ENCODE measurements at places on chromosomes 7 and 10. TPM values are rescaled to one million over a fixed set of nuclear protein-coding genes. Genes with fewer than 3 reads are reported as not detected.

EMX2 gene
- total RNA-seq = 0.13 TPM

FZD1 gene
- 3.1 TPM for total RNA-seq

PLPP4 gene
- 4.0 TPM for total RNA-seq

SLC13A1 gene
- not detected for total RNA-seq

TSPAN12 gene
- total RNA-seq = 5.7 TPM

NUTM2A gene
- 0.67 TPM for total RNA-seq

DGKB gene
- total RNA-seq = 0.03 TPM

ADRA2A gene
- total RNA-seq = 0.24 TPM

PTPRZ1 gene
- total RNA-seq = 36.8 TPM

KIAA1549 gene
- total RNA-seq = 2.7 TPM

RBM20 gene
- total RNA-seq = 1.0 TPM

DNA sequence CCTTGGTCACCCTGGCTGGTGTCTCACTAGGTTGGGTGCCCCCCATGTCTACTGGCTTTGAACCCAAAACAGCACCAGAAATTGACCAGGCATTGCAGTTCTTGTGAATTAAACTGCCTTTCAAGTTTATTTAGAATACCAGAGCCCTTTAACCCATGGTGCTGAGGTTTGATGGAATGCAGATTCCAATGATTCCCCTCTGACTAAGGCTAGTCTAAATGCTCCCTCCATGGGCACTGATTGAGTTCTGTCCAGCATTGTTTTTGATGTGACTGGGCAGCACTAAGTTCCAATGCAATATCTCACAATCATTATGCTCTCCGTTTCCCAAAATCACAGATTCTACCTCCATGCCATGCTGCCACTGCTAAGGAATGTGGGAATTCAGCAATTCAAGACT is 1047.4 kb upstream of the LRRN3 start:
- DNase-seq = no peak

GRCh38 chr10:42755028-42755451 is 27.6 kb upstream of the BMS1 start:
- DNase-seq = no peak

DNA sequence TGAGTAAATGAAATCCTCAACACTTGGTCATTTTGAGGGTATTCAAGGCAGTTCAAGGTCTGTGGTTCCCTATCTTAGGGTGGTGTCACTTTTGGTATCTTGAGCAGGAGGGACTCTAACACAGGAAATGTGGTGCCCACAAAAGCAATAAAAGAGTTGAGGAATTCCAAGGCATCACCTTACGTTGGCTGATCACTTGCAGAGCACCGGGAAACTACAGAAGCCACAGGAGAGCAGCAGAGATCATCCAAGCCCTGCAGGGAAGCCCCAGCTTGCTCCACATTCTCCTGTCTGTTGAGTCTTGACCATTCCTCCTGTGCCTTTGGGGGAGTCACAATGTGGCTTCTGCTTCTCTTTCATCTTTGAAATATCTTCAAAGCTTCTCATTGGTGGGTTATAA is 565.8 kb upstream of the ADARB2 start:
- no peak for DNase-seq

DNA sequence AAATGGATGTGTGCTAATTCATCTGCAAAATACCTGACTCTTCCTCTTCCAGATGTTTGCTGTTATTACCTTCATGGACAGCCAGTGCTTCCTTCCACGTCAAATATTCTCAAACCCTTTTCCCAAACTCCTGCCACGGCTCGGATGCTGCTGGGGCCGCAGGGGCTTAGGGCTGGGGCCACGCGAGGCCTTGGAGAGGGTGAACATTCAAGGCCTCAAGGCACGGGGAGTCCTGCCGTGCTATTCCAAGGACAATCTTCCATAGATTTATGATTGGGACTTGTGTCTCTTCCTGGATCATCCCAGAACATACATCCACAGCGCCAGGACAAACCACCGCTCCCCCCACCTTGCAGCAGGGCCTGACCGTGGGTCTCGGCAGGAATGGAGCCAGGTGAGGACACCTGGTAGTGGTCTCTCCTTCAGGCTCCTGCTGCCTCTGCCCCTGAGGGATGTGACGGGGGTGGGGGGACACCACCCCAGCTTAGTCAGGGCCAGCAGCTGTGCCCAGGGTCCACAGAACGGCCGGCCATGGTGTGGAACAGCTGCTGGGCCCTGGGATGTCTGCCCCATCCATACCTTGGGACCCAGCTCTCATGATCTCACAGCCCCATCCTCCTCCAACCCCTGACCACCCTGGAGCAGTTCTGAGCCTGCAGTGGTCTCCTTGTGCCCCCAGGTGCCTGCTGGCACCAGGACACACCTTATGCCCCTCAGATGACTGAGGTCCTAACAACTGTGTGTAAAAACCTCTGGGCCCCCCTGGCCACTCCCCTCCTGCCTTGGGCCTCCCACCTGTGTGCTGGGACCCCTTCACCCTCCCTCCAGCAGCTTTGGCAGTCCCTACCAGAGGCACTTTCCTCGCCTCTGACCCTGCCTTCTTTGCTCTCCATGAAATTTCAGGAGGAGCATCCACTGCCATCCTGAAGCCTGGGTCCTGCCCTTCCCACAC is 16.7 kb downstream of the VIPR2 start:
- DNase-seq = no peak

GRCh38 chr10:86299562-86299961 is 67.0 kb downstream of the GRID1 start:
- no peak for DNase-seq

DNA sequence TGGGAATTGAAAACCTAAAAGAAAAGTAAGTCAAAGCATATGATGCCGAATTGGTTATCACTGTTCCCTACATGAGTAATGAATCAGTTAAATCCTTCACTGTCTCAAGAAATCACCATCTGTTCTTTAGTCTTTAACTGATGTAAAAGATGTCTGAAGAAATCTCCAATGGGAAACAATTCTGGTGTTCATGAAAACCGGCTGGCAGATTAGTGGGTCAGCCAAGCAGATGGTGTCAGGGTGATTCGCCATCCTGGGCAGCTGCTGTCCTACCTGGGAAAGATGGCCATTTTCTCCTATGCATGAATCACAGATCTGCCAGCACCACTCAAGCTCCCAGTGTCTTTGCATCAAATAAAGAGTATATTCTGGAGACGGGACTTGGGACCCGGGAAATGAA is 925.2 kb upstream of the GHITM start:
- no peak for DNase-seq

DNA sequence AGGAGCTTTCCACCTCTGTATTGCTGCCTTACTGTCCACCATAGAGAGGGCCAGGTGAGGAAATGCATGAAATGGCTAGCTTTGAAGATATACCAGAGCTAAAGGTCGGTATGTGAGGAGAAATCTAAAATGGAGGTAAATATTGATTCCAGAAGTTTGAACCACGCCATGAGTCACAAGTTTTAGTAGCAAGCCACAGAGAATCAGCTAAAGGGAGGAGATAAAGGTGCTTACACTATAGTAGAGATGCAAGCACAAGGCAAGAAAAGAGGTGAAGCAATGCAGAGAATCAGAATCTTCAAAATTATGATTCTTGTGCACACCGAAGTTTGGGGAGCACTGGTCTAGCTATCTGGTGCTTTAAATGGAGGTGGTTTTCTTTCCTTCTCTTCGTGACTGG is 3.0 kb upstream of the GSAP start:
- no peak for DNase-seq

DNA sequence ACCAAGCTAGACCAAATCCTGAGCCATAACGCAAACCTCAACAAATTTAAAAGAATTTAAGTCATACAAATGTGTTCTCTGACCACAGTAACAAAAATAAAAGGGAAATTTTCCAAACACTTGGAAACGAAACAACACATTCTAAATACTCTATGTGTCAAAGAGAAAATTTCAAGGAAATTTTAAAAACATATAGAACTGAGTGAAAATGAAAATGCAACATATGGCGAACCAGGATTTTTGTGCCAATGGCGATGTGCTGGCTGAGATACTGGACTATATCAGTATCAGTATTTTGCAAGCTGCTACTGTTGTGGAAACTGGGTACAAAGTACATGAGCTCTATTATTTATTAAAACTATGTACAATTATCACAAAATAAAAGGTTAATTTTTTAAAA is 34.1 kb downstream of the KNDC1 start:
- DNase-seq = no peak

DNA sequence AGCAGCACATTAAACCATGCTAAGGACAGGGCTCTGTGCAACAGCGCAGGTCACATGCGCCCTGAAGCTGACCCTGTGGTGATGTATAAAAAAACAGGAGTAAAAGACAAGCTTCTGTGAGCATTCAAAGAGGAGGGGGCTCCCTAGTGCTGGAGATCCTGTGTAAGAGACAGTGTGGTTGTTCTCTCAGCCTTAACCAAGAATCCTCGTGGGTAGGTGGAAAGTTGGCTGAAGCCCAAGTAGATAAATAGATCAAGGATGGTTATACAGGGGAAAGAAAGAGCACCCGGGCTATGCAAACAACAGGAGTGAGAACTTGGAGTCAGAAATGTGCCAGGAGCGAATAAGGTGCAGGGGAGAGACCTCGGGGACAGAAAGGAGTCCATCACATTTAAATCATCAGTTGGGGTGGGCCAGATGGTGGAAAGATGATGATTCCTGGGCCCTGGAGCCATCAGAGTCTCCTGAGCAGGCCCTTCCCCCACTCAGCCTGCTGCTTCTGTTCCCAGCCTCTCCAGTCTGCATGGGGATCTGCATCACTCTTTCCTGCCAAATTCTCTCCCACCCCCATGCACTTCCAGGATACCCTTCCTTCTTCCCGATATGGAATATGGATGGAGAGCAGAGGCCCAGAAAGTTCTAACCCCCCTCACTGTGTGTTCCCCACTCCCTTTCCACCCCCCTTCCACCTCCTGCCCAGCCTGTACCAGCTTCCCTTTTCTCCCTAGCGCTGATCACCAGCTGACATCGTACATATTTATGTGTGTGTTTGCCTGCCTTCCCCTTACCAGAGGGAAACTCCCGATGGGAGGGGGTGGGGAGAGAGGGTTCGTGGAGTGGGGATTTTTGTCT is 78.1 kb upstream of the PRR15 start:
- no peak for DNase-seq

DNA sequence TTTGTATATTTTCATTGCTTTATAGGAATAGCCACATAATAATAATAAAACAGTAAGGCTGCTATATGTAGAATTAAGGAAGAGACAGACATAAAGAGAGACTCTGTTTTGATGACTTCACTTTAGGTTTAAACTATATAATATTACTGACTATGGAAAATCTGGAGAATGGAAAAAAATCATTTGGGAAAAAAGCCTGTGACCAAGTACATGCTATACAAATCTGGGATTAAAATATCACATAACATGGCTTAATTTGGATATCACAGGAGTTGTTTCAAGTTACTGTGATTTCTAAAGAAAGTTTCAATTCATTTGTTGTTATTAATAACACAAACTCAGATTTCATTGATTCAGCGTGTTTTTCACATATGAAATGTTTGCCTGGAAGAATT is 7.7 kb downstream of the PLCE1 start:
- no peak for DNase-seq

DNA sequence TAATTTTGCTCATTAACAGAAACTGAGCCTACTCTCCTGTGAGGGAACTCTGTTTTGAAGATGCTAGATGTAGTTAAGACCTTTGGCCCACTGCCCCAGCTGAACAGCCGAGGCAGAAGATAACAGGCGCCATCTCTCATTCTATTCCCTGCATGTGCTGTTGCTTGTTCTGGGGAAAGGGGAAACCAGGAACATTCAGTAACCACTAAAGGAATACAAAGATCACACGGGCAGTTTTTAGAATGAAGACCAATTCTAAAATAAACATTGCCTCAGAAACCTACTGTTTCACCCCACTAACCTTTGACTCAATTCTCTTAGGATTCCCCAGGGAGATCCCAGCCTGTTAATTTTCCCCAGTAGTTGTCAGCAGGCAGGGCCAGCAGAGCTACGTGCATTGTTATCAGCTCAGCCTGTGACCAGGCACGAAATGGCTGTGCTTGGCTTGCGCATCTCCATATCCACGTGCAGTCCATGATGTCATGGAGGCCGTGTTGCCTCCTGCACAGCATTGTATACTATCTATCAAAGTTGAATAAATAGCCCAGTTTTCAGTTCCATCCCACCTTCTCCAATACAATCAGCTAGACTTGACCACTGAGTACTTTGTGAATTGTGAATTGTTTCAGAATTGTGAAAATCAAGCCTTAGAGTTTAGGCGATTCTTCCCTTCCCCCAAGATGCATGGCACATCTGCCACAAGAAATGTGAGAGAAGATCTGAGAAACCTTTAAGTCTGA is 36.0 kb downstream of the ANK3 start:
- DNase-seq = peak; percentile 2

GRCh38 chr7:48872548-48872947 is 51.8 kb upstream of the CDC14C start:
- DNase-seq = no peak

DNA sequence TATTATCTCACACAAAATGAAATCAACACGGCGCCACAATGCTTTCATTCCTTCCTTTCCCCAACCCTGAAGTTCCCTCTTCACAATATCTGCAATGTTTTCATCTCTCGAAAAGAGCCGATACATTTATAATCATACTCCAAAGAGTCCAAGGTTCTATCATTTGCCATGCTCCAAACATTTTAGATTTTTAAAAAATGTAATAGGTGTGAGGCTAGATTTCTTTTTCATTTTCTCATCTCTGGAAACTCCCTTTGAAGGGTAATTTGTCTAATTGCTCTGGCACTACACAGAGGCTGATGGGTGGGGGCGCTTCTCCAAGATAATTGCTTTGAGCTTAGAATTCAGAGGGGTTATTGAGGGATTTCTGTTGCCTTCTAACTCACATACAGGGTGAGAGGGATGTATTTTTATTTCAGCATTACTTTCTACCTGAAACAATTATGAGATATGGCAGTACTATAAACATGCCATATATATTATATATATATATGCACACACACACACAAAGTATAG is 4.9 kb downstream of the DLX5 start:
- DNase-seq = no peak

DNA sequence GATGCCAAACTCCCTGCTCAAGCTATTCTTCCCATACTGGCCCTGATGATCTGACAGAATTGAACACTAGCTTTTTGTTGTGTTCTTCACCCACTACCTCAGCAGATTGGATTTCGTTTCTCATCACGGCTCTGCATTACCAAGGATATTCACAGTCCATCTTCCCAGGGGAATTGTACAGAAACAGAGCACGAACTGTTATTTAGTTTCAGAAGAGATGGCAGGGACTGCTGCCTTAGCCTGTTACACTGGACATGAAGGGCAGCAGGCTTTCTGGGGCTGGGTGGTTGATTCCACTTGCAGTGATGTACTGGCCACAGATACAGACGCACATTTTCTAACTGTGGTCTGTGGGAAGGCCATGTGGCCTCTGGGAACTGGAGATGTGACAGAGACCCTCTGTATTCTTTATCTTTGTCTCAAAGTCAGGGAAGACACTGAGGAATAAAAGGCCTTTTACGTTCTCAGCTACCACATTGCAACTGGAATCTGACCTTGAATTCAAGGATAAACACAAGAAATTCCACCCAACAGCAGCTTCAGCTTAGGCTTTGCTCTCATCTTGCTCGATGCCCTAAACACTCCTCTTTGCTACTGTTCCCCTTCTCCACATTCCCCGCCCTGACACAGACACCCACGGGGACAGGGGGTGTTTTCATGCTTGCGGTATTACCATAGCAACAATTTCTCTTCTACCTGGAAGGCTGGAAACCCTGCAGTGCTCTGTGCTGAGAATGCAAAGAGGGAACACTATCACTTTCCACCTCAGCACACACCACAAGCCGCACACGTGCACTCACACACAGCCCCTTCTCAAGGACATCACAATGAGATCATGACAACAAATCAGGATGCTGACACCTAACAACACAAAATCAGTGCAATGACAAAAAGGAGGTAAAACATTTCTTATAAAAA is 81.7 kb downstream of the RNF216 start:
- peak; percentile 100 for DNase-seq

- DNase-seq = no peak
These were observed 411.6 kb downstream of the EXOC4 start for GRCh38 chr7:133664528-133664927.

All from SK-MEL-5 (cell line).